Daoy (cell line): ENCODE measurements at places on chromosomes 1 and 21. TPM values are rescaled to one million over a fixed set of nuclear protein-coding genes. Genes with fewer than 3 reads are reported as not detected.

The TNFRSF4 gene
- total RNA-seq, result not detected in 2 replicates

The EDN2 gene
- total RNA-seq, result 0.40 TPM in 1 of 2 replicates, not detected in the other

The MAP1LC3C gene
- total RNA-seq, result not detected in 2 replicates

The FMO4 gene
- 0.39 and 0.97 TPM in 2 replicates for total RNA-seq

The CXADR gene
- 5.1 and 7.4 TPM in 2 replicates for total RNA-seq

DNA sequence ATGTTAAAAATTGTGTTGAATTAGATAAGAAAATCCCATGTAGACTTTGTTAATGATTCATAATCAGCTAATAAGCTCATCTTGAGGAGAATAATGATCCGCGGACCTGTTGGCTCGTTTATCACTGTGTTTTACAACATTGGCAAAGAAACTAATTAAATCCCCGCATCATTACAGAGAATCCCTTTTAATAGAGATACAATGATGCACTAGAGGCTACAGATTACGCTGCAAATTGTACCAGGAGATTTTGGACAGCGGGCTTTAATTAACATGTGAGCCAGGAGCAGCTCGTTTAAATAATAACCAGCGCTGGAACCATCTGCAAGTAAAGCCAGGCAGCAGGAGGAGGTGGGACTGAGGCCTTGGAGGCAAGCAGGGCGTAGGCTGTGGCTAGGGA, 280.3 kb upstream of the POU3F1 start:
- no peak for DNase-seq

- peak; percentile 46 for DNase-seq
These were observed 113.5 kb downstream of the GDAP2 start for GRCh38 chr1:117815926-117816325.

- no peak for DNase-seq
These were observed 8.3 kb upstream of the CHD5 start for GRCh38 chr1:6188466-6188865.

- peak; percentile 91 for DNase-seq
These were observed 596 bp downstream of the CD247 start for GRCh38 chr1:167517535-167518330.

- no peak for DNase-seq
These were observed 480.4 kb upstream of the ZRANB2 start for GRCh38 chr1:71561206-71561605.

- DNase-seq, result peak; percentile 55
These were observed 46.2 kb downstream of the SYT2 start for GRCh38 chr1:202664083-202664482.

GRCh38 chr21:29721964-29722363, 217.8 kb downstream of the GRIK1 start:
- DNase-seq, result no peak
